Left lung (tissue), 14 donors: ENCODE measurements at places on chromosomes 3 and 15. TPM values are rescaled to one million over a fixed set of nuclear protein-coding genes. Genes with fewer than 3 reads are reported as not detected.

- no peak overlapping the region for H3K27ac ChIP-seq
- peaks cover 65% of the 10 kb centered on the region for H3K27me3 ChIP-seq
- peak overlapping the region; percentile 12 for H3K4me3 ChIP-seq
These were observed 5.1 kb downstream of the RNU6-1 start for GRCh38 chr15:67834581-67835296.

DNA sequence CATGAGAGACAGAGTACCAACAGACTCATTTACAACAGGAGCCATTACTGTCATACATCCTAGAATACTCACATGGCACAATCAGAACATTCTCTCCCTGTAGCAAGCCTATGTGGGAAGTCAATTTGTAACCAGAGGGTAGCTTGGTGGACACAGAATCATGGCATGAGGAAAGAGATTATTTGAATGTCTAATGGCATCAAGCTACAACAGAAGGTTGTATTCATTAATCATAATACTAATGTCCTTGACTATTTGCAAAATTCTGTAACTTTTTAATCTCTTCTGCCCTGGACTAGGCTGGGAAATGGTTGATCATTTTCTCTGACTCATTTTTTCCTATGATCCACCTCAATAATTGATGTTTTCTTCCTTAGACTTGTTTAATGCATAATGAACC, 345.2 kb upstream of the IL12A start:
- no peak for DNase-seq
- H3K27me3 ChIP-seq, result no peaks in the 10 kb centered on the region
- no peaks in the 10 kb centered on the region for H3K36me3 ChIP-seq
- H3K27ac ChIP-seq, result no peak overlapping the region
- no peak overlapping the region for H3K4me3 ChIP-seq

GRCh38 chr3:156174229-156174847, 54.0 kb downstream of the KCNAB1 start:
- H3K4me1 ChIP-seq, result no peaks in the 10 kb centered on the region
- no peak overlapping the region for H3K4me3 ChIP-seq

GRCh38 chr15:82539691-82540054, 584 bp downstream of the RPS17 start:
- H3K36me3 ChIP-seq, result peaks cover 43% of the 10 kb centered on the region
- DNase-seq, result no peak
- H3K4me1 ChIP-seq, result peaks cover 28% of the 10 kb centered on the region
- peak overlapping the region; percentile 92 for H3K4me3 ChIP-seq
- H3K27me3 ChIP-seq, result no peaks in the 10 kb centered on the region
- peak overlapping the region; percentile 85 for H3K27ac ChIP-seq

- H3K36me3 ChIP-seq, result no peaks in the 10 kb centered on the region
- H3K27me3 ChIP-seq, result no peaks in the 10 kb centered on the region
- no peak overlapping the region for H3K4me3 ChIP-seq
These were observed 515.2 kb upstream of the CCDC54 start for GRCh38 chr3:106862067-106862466.

DNA sequence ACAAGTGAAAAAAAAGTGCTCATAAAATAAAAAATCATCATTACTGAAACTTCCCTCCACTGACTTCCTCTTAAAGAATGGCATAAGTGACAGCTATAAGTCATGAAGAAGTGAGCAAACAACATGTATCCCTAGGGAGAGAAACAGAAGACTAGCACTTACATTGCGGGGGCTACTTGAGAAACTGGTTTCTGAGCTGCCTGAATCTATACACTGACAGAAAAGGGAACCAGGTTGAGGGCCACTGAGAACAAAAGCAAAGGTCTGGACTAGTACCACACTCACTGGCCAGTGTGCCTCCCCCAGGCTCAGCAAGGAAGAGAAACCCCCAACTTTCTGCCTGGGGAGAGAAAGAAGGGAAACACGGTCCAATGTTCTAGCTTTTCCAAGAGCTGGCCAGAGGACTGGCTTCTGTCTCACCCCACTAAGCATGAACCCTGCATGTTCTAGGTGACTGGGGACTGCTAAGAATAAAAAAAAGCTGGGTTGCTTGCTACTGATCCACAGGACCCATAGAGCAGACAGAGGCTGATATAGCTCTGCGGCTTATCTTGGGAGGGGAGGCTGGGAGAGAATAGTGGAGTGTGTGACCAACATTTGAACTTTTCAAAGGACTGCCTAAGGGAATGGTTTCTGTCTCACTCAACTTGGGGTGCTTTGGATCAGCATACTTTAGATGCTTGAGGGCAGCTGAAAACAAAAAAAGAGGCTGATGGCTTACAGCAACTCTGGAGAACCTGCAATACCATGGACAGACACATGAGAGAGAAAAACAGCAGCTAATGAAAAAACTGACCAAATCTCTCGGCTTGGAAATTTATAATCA, 8.1 kb downstream of the RAD18 start:
- no peak for DNase-seq
- no peaks in the 10 kb centered on the region for H3K27me3 ChIP-seq
- no peak overlapping the region for H3K27ac ChIP-seq
- H3K4me1 ChIP-seq, result peaks cover 7% of the 10 kb centered on the region
- no peaks in the 10 kb centered on the region for H3K36me3 ChIP-seq
- H3K4me3 ChIP-seq, result no peak overlapping the region

DNA sequence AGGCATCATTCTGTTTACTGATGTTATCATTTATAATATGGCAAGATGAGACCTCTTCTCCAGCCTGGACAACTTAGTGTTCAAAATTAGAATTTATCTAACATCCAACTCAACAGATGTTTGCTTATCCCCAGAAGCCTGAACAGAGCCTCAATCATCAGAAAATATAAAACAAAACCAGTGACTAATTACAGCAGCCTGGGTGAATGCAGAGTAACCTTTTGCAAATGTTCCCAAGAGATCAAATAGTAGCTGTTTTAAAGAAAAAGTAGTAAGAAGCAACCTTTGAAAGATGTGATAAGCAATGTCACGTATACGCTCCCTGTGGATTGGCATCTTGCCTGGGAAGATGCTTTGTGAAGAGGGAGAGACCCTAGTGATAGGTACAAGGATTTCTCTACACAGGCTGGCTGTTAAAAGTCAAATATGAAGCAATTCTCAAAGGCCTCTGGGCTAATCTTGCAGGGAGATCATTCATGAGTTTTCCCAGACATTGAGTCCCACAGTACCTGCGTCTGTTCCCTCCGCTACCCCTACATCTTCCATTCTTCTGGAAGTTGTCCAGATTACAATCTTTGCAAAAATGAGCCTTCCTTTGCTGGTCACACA, 39.3 kb upstream of the PRICKLE2 start:
- no peak for DNase-seq
- H3K27me3 ChIP-seq, result peaks cover 11% of the 10 kb centered on the region
- no peaks in the 10 kb centered on the region for H3K36me3 ChIP-seq
- H3K27ac ChIP-seq, result no peak overlapping the region
- peaks cover 3% of the 10 kb centered on the region for H3K4me1 ChIP-seq

DNA sequence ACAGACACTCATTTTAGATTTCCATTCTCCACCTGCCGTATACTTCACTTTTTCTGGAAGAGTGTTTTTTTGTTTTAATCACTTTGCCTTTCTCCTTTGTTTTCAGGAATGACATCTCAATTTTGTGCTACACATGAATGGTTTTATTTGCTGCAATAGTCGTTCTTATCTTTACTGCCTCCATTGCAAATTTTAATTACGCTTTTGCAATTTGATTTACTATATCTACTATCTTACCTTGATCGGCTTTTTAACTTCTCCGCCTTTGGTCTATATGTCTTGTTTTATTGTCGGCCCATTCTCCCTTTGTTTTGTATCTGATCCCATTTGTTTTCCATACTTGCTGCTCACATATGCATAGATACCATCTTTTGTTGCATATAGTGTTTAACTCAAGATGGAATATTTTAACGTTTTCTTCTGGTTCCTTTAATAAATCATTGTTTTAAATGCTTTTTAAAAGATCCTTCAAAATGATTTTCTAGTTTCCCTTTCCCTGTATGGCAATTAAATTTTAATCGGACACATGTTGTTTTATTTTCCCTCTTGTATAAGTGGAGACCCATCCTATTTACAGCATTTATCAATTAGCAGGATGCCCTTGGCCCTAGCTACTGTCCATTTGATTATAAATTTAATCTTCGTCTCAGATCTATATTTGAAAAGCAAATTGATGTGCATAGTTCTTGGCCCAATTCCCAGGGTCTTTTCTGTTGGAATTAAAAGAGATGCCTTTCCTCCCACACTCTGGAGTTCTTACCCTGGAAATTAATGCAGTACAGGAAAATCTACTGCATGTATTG, 97.2 kb upstream of the CNTN4 start:
- H3K36me3 ChIP-seq, result no peaks in the 10 kb centered on the region
- no peak overlapping the region for H3K4me3 ChIP-seq
- H3K4me1 ChIP-seq, result no peaks in the 10 kb centered on the region
- H3K27ac ChIP-seq, result no peak overlapping the region
- H3K27me3 ChIP-seq, result no peaks in the 10 kb centered on the region
- no peak for DNase-seq

DNA sequence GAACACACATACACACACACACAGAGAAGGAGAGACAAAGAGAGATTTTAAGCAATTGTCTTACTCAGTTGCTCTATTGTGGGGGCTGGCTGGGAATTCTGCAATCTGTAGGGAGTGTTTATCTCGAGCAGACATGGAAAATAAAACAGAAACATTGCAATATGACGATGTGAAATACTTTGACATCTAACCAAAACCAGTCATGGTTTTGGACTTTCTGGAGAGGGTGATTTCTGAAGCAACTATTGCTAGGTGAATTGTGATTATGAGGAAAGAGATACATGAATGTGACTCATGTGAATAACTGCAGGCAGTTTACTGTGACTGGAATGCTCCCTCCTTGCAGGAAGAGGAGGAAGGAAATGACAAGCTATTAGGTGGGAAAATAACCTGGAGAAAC, 12.3 kb upstream of the PHLDB2 start:
- no peaks in the 10 kb centered on the region for H3K36me3 ChIP-seq
- DNase-seq, result no peak
- H3K27ac ChIP-seq, result no peak overlapping the region
- no peaks in the 10 kb centered on the region for H3K4me1 ChIP-seq

GRCh38 chr3:194112120-194113106, 23.5 kb upstream of the HES1 start:
- no peaks in the 10 kb centered on the region for H3K36me3 ChIP-seq
- H3K27me3 ChIP-seq, result no peaks in the 10 kb centered on the region
- H3K4me3 ChIP-seq, result no peak overlapping the region
- H3K4me1 ChIP-seq, result no peaks in the 10 kb centered on the region
- DNase-seq, result peak; percentile 87
- H3K27ac ChIP-seq, result no peak overlapping the region

DNA sequence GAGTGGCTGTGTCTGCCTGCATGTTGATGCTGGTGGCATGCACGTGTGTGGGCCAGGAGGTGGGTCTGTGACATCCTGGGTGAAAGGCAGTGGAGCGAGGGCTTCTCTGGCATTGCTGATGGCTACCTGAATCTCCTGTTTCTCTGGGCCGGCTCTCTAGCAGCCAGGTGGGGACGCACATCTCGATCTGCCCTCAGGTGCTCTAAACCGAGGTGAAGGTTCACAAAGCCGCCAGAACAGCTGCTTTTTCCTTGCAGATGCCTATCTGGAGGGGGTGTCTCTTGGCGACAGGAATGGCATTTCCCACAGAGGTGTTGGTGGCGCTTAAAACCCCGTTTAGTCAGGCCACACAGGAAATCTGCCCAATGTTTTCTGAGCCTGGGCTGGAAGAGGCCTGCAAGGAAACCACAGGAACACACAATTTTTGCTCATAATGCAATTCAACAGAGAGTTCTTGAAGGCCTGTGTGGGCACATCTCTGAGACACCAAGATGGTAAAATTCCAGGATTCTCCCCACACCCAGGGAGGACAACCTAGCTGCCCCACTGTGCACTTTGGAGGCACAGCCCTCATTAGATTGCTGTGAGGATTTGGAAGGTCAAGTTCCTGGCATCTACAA, 11.9 kb downstream of the TMEM158 start:
- no peak overlapping the region for H3K4me3 ChIP-seq
- H3K4me1 ChIP-seq, result no peaks in the 10 kb centered on the region
- peaks cover 10% of the 10 kb centered on the region for H3K27me3 ChIP-seq
- DNase-seq, result no peak
- no peaks in the 10 kb centered on the region for H3K36me3 ChIP-seq

GRCh38 chr3:17444865-17445264, 297.6 kb downstream of the TBC1D5 start:
- H3K27me3 ChIP-seq, result no peaks in the 10 kb centered on the region

DNA sequence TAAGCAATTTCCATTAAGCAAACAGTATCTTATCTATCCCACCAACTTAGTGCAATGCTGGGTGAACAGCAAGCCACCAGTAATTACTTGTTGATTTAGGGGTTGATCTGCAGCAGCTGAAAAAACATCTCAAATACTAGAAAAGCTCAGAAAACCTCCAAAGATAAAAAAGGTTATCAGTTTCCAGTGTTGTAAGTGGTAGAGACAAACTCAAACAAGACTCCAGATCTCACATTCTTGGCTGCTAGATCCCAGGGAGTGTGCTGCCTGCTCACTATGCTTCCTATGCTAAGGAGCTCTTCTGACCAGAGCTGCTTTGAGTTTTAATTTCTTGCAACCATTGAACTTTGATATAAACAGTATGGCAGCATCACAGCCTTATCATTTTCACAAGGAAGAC, 11.3 kb downstream of the B3GALNT1 start:
- H3K4me1 ChIP-seq, result no peaks in the 10 kb centered on the region
- no peak overlapping the region for H3K4me3 ChIP-seq
- no peaks in the 10 kb centered on the region for H3K27me3 ChIP-seq
- DNase-seq, result no peak

- H3K27me3 ChIP-seq, result no peaks in the 10 kb centered on the region
- no peak overlapping the region for H3K27ac ChIP-seq
- DNase-seq, result no peak
- no peaks in the 10 kb centered on the region for H3K4me1 ChIP-seq
- no peak overlapping the region for H3K4me3 ChIP-seq
These were observed 713 bp upstream of the MUC13 start for GRCh38 chr3:124935264-124935663.

DNA sequence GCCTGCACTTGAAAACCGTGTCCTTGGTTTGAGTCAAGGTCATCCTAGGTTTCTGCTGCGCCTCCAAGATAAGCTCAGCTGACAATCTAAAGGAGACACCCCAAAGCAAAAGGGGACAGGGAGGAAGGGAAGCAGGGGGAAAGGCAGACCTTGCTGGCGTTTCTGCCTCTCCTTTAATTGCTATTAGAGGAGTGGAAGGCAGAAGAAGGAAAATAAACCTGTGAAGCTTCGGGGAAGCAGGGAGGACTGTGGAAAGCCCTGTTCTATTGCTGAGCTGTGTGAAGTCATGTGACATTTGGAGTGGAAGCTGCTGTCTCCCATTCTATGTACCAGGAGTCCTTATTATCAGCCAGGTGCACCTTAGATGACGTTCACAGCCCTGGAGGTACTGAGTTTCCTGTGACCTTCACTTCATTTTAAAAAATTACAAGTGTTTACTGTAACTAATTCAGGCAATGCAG, 21.5 kb upstream of the CHD2 start:
- no peak overlapping the region for H3K4me3 ChIP-seq
- no peak overlapping the region for H3K27ac ChIP-seq
- H3K27me3 ChIP-seq, result no peaks in the 10 kb centered on the region
- peaks cover 15% of the 10 kb centered on the region for H3K4me1 ChIP-seq

Gene BCL2A1
- 28.7 TPM for total RNA-seq

Gene GOLGA6L2
- not detected for total RNA-seq

Gene SAMD7
- total RNA-seq, result not detected

Gene LYSMD2
- total RNA-seq, result 12.7 TPM

Gene COPS2
- 62.6 TPM for total RNA-seq

Gene TAGLN3
- total RNA-seq, result 0.50 TPM

Gene CHRNB4
- not detected for total RNA-seq
